A172 (cell line): ENCODE measurements at places on chromosomes 5 and 9. TPM values are rescaled to one million over a fixed set of nuclear protein-coding genes. Genes with fewer than 3 reads are reported as not detected.

Gene SLC35A4
- 51.2 and 59.8 TPM in 2 replicates for total RNA-seq

Gene SUSD1
- total RNA-seq, result 15.4 and 18.2 TPM in 2 replicates

Gene IL4
- total RNA-seq, result not detected in 2 replicates

Gene SLC27A4
- 50.1 and 51.6 TPM in 2 replicates for total RNA-seq

DNA sequence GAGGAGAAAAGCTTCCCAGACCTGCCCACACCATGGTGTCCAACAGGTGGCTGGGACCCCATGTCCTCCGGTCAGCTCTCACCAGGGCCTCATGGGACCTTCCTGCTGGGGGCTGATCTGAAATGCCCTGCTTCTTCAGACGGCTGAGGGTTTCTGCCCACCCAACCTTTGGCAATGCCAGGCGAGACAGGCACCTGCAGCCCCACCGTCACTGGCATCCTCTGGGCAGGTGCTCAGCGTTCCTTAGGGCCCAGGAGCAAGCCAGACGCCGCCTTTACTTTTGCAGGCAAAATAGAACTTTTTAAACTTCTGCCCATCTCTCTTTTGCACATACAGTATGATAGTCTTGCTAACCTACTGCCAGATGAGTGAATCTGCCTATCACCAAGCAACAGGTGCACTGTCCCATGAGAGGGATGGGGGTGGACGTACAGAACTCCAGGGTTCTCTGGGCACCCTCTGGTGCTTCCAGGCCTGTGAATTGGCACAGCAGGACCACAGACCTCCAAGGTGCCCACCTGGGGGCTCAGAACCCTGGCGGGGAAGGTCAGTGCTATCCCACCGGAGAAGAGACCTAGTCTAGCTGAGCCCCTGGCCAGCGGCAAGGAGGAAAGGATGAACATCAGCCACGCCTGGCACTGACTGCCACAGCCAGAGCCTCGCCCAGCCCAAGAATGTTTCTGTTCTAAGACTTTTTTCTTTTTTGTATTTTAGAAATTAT is 7.5 kb downstream of the OBP2B start:
- DNase-seq, result no peak

GRCh38 chr5:165334201-165334600 is 1828.8 kb downstream of the MAT2B start:
- peak; percentile 30 for DNase-seq

DNA sequence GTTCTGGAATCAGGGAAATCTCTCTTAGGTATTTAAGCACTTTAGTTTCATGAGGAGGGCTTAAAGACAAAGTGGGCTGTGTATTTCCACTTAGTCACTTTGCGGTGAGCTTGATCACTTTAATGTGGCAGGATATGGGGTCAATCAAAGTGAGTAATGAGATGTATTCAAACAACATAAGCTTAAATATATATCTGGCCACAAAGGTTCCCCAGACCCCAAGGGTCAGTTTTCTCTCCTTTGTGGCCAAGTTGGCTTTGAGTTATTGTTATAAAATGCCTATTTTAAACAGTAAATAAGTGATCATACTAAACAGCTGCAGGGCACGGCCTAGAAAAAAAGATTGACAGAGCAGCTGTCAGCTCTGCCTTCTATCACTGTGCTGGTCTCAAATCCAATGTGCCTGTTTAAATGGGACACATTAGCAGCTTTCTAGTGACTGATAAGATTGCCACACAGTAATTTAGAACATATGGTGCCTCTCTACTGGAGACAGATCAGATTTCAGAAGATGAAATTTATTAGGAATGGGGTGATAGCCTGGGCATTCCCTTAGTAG is 363.9 kb downstream of the AGTPBP1 start:
- DNase-seq, result peak; percentile 4

- no peak for DNase-seq
Observed at GRCh38 chr5:73180566-73180965, 7.6 kb downstream of the TMEM174 start.

GRCh38 chr5:148860599-148860998 is 34.2 kb downstream of the ADRB2 start:
- DNase-seq, result no peak

- no peak for DNase-seq
Observed at GRCh38 chr5:23717486-23717885, 210.1 kb downstream of the PRDM9 start.
